ENCODE measurements at places on chromosomes 4 and X.

DNA sequence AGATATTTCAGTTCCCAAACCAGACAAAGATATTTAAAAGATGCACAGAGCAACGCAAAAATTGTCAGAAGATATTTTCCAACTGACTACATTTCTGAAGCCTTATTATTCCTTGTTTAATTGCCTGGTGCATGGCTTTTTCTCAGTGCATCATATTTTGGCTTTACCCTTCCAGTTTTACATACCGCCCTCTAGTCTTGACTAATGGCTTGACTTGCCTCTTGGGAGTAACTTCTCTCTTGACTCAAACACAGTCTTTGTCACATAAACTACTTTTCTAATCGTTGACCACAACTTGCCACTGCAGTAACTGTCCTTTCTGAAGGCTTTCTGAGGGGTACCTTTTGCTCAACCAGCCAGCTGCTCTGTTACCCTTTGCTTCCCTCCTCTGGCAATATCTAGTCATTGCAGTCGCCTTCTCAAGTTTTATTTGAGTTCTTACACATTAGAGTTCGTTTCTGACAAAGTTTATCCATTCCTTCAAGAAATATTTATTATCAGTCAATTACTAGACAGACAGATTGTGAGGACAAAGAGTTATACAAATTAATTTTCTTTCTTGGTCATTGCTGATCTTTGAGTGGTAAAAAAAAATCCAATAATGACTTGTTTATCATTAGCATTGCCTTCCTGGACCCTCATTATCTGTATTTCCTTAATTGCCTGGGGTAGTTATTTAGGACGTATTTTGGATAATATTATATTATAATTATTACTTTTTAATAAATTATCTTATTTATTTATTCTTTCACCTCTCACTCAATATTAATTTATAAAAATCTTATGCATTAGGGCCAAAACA lies 506.9 kb upstream of the PCDH10 start:
- DNase-seq, result peak; percentile 4

DNA sequence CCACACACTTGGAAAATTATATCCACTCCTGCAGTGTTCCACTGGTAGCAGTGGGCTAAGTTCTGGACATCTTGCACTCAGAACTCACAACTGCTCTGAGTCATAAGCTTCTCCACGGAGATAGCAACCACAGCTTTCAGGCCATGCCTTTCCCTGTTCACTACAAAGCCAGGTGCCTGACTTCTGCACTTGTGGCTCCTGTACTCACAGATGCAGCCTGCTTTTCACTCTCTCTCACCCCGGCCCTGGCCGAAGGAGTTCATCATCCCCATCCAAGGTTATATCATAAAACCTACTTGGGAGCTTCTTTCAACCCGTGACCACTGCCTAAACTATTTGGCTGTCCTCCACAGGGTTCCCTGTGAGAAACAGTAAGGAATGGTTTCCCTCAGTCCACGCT lies 999.4 kb downstream of the GLUD2 start:
- DNase-seq, result no peak

GRCh38 chr4:81665045-81665444 lies 193.3 kb upstream of the RASGEF1B start:
- DNase-seq, result no peak

- DNase-seq, result no peak
Observed at GRCh38 chr4:78691971-78692821, 84.0 kb upstream of the BMP2K start.

DNA sequence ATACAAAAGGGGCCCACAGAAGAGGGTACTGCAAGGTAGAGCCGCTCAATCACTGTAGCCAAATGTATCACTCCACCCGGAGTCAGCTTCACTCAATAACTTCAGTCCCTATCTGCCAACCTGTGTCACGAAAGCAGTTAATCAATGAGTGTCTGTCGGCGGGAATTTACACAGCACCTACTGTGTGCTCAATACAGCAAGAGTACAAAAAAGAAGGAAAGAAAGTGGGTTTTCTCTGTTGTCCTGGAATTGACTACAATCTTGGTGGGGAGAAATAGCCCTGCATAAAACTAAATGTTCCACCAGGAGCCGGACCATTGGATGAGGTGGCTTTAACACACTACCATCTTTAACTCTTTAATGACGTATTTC lies 780 bp upstream of the NKRF start:
- no peak for DNase-seq

- no peak for DNase-seq
Observed at GRCh38 chr4:183347146-183347545, 24.9 kb upstream of the CLDN24 start.

DNA sequence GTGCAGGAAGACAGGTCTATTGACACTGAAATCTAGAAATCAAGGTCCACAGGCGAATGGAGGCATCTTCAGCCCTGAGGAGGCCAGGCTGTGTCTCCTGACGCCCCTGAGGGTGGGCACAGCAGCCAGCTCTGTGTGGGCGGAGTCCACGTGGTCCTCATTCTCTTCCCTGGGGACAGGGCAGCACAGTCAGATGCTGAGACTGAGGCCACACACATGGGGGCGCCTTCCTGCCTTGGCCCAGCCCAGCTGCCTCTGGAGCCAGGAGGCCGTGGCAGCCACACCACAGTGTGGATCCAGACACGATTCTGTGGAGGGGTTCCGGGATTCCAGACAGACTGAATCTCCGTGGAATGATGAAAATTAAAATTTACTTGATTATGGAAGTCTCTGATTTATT lies 20.8 kb downstream of the FGFR3 start:
- no peak for DNase-seq

DNA sequence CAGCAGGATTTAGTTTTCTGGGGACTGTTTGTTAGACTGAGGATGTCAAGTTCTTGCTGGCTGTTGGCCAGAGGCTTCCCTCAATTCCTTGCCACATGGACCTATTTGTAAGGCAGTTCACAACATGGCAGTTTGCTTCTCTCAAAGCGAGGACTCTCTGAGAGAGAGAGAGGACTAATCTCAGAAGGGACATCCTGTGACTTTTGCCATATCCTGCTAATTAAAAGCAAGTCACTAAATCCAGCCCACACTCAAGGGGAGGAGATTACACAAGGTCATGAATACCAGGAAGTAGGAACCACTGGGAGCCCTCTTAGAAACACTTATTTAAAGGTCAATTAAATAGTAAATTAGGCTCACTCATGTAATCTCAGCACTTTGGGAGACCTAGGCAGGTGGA lies 38.2 kb downstream of the PPP1R2C start:
- no peak for DNase-seq

DNA sequence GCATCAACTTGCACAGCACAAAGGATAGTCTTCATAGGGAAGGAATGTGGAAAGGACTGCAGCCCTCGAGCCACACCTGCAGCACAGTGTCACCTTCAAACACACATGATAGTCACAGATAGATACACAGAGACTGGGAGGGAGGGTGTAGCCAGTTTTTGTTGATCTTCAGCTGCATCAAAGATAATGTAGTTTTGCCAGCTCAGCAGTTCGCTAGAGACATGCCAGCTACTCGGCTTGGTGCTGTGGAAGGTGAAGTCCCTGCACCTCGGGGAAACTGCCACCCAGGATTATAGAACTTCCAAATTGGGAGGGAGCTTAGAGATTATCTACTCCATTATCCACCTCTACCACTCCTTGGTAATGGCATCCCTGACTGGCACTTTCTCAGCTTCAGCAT lies 92.9 kb upstream of the PAK3 start:
- no peak for DNase-seq

DNA sequence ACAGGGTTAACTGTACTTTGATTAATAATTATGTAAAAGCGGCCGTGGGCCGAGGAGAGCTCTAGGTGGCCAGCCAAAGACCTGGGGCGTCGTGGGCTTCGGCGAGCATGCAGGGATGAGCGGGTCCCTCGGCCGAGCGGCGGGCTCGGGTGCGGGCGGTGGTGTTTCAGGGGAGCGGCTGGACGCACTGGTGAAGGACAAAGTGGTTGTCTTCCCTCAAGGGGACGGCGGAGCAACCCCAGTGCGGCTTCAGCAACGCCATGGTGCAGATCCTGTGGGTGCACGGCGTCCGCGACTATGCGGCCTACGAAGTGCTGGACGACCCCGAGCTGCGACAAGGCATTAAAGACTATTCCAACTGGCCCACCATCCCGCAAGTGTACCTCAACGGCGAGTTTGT lies 103.0 kb upstream of the C1GALT1C1 start:
- no peak for DNase-seq

GRCh38 chr4:139266583-139267257 lies 13.3 kb downstream of the MGARP start:
- no peak for DNase-seq

DNA sequence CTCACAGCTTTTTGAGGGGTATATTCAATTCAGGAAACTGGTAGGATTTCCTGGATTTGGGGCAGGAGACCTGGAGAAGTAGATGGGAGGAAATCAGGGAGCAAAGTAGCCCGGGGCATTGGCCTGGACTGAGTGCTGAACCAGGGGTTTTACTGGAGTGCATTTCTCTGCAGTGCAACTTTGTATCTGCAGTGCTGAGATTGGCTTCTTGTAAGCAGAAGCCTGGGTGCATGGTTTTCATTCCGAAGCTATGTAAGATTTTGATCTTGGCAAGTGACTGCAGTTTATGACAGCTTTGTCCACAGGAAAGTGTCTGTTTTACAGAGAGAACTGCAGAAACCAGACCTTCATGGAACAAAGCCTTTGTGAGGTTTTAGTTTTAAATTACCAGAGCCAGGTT lies 158.3 kb downstream of the SPCS3 start:
- DNase-seq, result no peak

GRCh38 chr4:86015412-86016350 lies 344.2 kb downstream of the MAPK10 start:
- no peak for DNase-seq

- no peak for DNase-seq
Observed at GRCh38 chr4:20194123-20195013, 57.3 kb upstream of the SLIT2 start.

DNA sequence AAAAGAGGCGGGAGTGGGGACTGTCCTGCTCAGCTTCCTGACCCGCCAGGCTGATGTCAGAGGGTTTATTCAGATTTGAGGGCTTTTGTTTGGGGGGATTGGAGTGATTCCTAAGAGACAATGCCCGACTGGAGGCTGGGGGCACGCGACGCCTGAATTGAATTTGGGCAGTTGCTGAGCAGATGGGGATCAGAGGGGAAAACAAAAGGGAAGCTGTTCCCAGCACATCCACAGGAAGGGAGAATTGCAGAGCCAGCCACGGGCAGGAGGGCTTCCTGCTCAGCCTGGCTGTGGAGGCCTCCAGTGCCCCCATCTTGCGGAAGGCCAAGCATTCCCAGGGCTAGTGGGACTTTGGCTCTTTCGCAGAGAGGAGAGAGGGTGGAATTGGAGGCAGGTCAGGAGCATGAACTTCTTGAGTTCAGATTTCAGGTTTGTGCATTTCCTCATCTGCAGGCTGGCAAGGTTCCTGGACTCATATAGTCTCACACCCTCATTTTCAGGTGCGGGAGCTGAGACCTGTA lies 162.8 kb downstream of the NHS start:
- DNase-seq, result no peak

- DNase-seq, result no peak
Observed at GRCh38 chr4:169229571-169230028, 41.2 kb downstream of the SH3RF1 start.

GRCh38 chr4:122744229-122744628 lies 11.7 kb downstream of the BBS12 start:
- no peak for DNase-seq

- no peak for DNase-seq
Observed at GRCh38 chrX:22662776-22663175, 337.0 kb upstream of the DDX53 start.

GRCh38 chr4:48290146-48290772 lies 20.6 kb upstream of the TEC start:
- no peak for DNase-seq

GRCh38 chrX:25005382-25006185 lies 10.2 kb downstream of the ARX start:
- DNase-seq, result no peak

- no peak for DNase-seq
Observed at GRCh38 chr4:20724915-20725314, 24.7 kb downstream of the PACRGL start.

DNA sequence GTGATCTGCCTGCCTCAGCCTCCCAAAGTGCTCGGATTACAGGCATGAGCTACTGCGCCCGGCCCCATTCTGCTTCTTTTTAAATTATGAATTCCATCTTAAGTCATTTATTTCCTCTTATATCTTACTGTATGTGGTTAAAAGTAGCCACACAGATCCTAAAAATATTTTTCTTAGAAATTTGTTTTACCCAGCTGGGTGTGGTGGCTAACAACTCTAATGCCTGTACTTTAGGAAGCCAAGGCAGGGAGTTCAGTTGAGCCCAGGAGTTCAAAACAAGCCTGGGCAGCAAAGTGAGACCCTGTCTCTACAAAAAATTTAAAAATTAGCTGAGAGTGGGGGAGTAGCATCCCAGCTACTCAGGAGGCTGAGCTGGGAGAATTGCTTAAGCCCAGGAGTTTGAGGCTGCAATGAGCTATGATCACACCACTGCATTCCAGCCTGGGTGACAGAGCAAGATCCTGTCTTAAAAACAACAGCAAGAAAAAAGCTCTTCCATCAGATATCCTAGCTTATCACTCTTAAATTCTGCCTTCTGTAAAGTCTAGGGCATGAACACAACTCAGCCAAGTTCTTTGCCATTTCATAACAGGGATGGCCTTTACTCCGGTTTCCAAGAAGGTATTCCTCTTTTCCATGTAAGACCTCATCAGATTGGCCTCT lies 15.1 kb upstream of the AFF1 start:
- DNase-seq, result no peak

DNA sequence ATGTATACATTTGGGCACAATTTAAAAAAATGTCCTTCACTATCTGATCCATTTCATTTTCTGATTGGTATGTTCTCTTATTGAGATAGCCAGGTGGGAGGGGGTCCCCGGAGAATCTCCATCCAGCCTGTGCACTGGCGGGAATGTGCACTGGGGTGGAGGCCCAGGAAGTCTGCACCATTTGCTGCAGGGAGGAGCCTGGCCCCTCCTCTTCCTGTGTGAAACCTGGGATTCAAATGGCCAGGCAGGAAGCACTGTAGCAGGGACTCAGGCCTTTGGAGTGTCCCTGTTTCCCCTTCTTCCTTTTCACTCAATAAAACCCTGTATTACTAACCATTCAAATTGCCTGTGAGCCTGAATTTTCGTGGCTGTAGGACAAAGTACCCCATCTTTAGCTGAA lies 44.3 kb downstream of the GPRIN3 start:
- no peak for DNase-seq

DNA sequence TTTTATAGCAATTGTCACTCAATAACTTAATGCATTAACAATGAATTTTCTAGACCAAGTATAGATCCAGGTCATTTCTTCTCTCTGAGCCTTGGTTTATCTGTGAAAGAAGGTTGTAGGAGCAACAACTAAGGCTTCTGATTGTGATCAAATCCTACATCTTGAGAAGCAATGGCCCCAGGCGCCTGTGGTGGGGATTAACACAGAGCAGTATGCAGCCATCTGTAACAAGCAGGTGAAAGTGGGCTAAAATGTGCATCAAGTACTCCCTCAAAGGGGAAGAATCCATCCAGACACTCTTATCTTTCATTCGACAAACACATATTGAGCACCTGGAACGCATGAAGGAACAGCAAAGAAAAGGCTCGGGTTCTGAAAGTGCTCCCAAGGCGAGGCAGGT lies 19.1 kb upstream of the SETD7 start:
- DNase-seq, result no peak

DNA sequence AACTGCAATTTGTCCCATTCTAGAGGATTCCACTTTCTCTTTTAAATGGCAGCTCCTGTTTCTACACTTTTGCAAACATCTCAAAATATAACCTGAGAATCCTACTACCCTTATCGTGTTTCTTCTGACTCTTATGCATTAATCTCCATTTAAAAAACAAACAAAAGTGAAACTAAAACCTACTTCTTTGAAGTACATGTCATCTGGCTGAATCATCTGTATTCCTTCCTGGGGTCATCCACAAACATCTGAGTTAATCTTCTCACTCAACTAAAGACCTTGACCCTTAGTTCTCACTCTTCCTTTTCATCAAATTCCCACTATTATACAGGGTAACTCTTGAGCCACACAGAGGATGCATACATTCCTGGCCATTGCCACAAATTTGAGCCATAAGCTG lies 584.8 kb downstream of the PPARGC1A start:
- no peak for DNase-seq
